ENCODE measurements at places on chromosomes 12 and 14.

DNA sequence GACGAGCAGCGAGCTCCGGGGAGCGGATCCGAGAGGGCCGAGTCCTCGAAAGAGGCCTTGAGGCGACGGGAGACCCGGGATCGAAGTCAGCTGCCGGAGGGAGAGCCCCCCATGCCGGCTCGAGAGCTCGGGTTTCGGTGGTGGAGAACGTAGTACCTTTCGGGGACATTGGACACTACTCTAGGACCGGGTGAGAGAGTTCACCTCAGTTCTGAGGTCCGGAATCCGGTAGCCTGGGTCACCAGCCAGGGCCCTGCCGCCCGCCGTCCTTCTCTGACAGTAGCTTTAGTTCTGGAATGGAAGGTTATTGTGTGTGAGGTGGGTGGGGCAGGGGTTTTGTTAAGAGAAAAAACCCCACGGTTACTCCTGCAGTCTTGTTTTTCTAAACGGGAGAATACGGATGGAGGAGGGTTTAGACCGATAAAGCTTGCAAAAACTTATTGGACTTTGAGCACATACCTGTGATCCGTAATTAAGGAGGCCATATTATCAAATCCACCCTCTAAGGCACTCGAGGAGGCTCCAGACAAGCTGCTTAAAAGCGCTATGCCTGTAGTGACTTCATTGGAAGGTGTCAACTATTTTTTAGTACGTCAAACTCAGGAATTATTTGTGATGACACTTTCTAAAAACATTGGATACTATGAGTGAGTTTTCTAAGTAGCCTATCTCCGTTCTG is 765 bp downstream of the SCYL2 start:
- DNase-seq: peak; percentile 6

DNA sequence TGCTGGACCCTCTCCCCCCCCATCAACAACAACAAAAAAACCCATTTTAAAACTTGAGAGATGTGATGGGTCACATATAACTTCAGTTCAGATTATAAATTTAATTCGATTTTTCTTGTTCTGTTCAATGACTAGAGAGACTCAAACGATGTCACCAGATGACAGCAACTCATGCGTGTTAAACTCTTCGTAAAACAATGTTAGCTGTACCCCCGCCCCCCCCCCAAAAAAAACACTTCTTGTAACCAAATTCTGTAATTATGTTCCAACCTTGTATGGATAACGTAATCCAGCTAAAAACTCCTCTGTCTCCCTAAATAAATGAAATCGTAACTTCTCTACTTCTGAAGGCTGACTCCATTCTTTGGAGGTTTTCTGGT is 614 bp upstream of the NACA start:
- no peak for DNase-seq

DNA sequence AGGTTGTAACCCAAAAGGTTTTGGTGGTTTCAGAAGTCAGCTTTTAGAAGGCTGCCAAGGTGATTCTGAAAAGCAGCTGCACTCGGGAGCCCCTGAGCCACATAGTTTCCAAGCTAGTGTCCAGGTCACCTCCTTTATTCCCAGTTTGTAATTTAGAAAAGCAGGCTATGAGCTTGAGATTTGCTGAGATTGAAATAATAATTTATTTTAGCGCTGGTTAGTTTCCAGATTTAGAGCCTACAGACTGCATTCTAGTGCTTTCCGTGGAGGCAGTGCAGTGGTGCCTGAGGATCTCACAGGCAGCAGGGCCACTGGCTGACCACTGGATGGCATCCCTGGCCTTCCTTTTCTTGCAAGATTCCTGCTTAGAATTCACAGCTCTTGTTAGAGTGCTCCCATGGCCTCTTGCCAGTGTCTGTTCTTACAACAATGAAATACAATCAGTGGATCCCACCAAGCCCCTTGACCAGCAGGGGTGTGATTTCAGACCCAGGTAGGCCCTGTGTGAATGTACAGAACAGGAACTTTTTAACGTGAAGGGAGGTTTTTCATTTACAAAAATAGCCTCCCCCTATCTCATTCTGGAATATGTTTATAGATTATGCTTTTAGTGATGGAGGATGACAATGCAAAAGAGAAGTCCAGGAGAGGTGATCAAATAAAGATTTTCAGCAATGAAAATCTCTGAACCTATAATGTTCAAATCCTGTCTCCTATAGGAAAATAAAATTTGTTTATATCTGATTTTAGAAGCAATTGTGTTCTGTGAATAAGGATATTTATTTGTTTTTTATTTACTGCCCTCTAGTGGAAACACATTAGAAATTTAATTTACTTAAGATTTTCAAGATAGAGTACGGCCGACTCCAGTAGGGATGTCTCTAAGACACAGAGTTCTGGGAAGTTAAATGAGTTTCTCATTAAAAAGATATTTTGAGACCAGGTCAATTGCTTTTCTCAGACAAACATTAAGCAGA is 362.1 kb upstream of the STXBP6 start:
- DNase-seq: no peak

DNA sequence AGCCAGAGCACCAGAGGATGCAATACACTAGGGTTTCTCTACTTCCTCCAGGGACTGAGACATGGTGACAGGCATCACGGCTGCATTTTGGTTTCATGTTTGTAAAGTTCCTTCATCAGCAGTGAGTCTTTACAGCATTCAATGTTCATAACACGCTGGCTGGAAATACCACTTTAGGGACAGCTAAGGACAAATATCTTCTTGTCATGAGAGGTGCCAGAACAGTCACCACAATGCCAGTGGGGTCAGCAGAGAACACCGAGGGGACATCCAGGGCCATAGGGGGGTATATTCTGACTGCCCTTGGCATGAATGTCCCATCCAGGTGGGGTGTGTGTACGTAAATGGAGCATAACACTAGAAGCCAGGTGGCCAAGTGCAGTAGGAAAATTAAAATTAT is 72.3 kb downstream of the CCDC60 start:
- no peak for DNase-seq

DNA sequence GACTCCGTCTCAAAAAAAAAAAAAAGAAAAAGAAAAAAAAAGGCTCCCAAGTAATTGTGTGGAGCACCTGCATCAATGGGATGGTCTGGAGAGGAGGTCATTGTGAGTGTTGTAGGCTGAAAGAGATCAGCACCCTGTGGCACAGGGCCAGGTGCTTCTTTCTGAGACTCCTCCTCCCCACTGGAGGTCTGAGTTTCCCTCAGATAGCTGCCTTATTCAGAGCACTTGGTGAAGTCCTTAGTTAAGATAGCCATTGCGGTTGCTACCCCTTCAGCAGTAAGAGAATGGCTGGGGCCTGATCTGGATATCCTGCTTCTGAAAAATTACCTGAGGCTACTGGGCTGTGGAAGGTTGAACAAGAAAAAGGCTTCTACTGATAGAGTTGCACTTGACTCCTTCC is 69.8 kb downstream of the ANO6 start:
- no peak for DNase-seq

DNA sequence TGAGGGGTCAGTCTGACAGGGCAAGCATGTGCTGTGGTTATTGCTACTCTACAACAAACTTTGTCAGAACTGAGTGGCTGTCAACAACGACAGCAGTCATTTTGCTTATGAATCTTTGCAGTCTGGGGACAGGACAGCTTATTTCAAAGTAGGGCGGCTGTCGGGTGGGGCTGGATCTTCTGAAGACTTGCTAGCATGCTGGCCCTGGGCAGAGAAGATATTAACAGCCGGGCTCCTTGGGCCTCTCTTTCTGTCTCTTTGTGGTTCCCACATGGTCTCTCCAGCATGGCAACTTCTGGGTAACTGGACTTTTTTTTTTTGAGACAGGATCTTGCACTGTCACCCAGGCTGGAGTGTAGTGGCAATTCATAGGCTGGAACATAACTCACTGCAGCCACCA is 33.9 kb upstream of the ALDH2 start:
- no peak for DNase-seq

- DNase-seq: no peak
These were observed 68.3 kb downstream of the KDM2B start for GRCh38 chr12:121512561-121512960.

- no peak for DNase-seq
These were observed 188.9 kb downstream of the SLC41A2 start for GRCh38 chr12:104769144-104769561.

GRCh38 chr12:65252515-65252914 is 26.0 kb upstream of the MSRB3 start:
- DNase-seq: no peak

- no peak for DNase-seq
These were observed 335.2 kb downstream of the DPF3 start for GRCh38 chr14:72558721-72559120.

DNA sequence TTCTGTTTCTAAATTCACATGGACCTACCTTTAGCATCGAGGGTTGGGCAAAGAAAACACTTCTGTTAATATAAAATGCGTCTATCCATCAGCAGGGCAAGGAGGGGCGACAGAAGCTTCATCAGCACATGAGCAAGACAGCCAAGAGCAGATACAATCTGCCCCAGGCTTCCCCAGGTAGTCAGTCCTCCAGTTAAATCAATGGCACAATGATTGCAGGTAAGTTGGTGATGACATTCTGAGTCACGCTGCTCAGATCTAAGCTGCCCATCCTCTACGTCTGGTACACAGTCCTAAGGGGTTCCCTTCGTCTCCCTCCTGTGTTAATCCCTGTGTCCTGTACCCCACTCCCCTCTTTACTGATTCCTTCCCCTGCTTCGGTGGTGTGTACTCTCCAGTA is 38.8 kb downstream of the MAP3K9 start:
- DNase-seq: no peak

- no peak for DNase-seq
These were observed 76.7 kb upstream of the FERMT2 start for GRCh38 chr14:53027562-53027961.

GRCh38 chr14:42683707-42684106 is 1077.0 kb downstream of the LRFN5 start:
- DNase-seq: no peak

- DNase-seq: no peak
These were observed 31.0 kb downstream of the PEBP1 start for GRCh38 chr12:118166946-118167345.

GRCh38 chr12:24913130-24913529 is 35.8 kb downstream of the BCAT1 start:
- no peak for DNase-seq

- DNase-seq: no peak
These were observed 282.1 kb downstream of the RPS29 start for GRCh38 chr14:49303946-49304516.

GRCh38 chr12:115623764-115624334 is 653.6 kb downstream of the MED13L start:
- no peak for DNase-seq

DNA sequence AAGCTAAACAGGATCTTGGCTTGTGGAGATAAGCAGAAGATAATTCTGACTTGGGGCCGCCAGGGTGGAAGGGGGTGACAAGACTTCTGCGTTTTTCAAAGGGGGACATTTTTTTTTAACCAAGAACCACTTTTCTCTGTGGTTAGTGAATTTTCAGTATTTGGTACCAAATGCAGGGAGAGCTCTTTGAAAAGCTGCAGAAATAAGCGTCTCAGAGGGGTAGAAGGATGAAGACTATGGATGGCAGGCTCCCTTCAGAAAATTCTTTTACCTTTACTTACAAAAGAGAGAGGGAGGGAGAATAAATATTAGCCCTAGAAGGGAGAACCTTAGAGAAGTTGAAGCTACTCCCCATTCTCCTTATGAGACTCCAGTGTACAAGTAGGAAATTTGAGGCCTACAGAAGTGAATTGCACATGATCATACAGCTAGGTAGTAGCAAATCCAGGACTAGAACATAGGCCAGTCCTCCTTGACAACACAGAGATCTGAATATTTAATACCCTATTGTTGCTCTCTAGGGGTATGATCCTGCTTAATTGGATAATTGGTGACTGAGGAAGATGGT is 840 bp downstream of the MRPL52 start:
- no peak for DNase-seq

DNA sequence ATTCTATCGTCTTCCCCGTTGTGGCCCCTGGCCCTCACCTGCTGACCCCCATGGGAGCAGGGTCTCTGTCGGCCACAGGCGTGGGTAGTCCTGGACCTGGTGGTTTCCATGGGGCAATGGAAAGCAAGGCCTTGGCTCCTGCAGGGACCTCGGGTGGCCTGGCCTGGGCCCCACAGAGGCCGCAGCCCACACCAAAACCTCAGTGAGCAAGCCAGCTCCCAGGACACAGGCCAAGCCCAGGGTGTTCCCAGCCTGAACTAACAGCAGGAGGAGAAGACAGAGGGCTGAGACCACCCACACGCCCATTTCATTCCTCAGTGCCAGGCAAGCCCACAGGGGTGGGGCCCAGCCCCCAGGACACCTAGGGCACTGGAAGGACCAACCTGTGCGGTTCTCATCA is 16.9 kb downstream of the ABCB9 start:
- no peak for DNase-seq

DNA sequence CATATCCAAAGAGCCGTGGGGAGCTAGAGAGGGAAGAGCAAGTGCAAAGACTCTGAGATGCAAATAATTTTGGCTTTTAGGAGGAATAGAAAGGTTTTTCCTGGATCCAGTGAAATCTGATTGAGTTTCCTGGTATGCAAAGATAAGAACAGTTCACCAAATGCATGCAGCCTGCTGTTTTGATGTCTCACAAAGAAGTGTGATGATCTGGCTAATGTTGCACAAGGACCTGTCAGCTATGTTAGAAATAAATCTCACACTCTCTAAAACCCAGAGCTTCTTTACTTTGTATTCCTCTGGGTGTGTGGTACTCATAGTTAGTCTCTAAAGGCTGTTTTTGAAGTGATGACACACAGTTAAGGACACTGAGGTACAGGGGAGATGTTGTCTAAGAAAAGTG is 321.4 kb downstream of the AACS start:
- DNase-seq: no peak
